ENCODE measurements at places on chromosomes 11 and 22.

DNA sequence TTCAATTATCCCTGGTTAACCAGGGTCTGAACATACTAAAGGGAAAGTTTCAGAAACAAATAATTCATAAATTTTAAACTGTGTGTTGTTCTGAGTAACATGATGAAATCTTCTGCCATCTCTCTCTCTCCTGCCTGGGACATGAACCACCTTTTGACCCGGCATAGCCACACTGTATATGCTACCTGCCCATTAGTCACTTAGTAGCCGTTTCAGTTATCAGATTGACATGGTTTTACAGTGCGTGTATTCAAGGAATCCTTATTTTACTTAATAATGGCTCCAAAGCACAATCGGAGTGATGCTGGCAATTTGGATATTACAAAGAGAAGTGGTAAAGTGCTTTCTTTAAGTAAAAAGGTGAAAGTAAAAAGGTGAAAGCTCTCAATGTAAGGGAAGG, 227.1 kb upstream of the CCDC179 start:
- DNase-seq: no peak

- DNase-seq: peak; percentile 13
Observed at GRCh38 chr11:132772703-132773545, 759.4 kb downstream of the OPCML start.

DNA sequence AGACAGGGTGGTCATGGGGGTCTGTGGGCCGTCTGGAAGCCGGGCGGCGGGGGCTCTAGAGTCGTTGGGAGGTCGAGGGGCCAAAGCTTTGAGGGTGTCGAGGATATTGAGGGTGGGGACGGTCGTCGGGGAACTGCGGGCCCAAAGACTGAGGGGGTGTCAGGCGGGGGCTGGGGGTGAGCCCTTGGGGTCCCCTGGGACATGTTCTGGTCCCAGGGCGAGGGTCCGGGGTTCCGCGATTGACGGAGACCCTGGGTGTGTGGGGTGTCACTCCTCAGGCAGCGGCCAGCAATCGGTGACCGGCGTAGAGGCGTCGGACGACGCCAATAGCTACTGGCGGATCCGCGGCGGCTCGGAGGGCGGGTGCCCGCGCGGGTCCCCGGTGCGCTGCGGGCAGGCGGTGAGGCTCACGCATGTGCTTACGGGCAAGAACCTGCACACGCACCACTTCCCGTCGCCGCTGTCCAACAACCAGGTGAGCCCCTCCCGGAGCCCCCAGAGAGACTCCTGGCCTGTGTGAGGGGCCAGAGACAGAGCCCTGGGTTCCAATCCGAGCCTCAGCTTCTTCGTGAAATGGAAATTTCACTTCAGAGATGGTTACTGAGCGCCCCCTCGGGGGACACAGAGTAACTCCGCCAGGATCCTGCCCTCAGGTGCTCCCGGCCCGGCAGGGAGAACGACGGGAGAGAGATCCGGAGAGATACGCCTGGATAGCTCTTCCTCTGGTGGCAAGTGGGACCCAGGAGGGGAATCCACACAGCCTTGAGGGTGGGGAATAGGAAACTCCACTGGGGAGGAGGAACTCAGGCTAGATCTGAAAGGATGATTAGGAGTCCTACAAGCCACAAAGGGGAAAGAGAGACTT, 714 bp downstream of the SDF2L1 start:
- DNase-seq: peak; percentile 42

DNA sequence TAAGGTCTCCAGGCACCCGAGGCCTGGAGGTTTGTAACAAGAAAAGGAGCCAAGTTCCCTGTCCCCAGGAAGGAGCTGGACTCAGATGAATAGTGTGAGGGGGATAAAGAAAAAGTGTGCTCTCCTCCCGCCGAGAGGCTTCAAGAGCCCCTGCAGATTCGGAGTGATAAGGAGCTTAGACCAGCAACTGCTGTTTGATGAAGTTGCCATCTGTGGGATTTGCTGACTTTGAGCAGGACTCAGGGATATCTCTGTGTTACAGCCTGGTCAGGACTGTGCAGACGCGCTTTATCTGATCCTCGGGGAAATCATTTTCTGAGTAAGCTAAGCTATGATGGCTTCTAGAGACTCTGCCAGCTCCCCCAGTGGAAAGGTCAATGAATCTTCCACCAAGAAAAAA, 1017.0 kb downstream of the TBC1D22A start:
- no peak for DNase-seq

DNA sequence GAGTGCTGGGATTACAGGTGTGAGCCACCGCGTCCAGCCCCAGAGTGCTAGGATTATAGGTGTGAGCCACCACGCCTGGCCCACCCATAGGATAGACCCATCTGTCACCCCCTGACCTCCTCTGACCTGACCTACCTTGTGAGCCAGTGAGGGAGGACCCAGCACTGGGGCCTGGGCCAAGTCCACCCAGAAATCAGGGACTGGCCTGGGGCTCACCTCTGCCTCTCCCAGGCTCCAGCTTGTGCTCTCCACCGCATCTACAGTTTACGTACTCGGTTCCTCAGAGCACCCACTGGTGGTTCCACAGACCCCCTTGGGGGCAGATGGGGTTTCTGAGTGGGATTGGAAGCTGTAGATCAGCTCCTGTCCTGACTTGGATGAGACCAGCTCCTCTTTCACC, 6.4 kb downstream of the SLC29A2 start:
- DNase-seq: no peak
